WTC11 (cell line): ENCODE measurements at places on chromosomes 4 and X.

- no peak for DNase-seq
Measured at GRCh38 chr4:101540336-101540735, 193.0 kb upstream of the PPP3CA start.

GRCh38 chrX:81957318-81957717 lies 755.4 kb downstream of the SH3BGRL start:
- DNase-seq, result no peak

GRCh38 chr4:16670727-16671126 lies 227.7 kb downstream of the LDB2 start:
- no peak for DNase-seq

DNA sequence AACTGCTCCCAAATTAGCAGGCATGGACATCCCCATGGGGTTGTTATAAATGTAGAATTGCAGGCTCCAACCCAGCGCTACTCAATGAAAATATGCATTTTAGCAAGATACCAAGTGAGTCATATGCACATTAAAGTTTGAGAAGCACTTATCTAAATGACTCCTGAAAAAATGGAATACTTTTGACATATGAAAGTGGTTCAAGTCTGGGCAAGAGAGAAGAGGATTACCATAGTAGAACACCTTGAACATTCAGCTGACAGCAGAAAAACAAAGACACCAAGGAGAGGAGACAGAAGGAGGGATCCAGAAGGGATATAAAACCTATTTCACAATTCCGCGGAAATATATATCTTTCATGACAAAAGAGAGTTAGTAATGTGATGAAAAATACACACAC lies 63.2 kb upstream of the CT83 start:
- no peak for DNase-seq

- no peak for DNase-seq
Measured at GRCh38 chrX:31314921-31315320, 243.1 kb upstream of the FTHL17 start.

DNA sequence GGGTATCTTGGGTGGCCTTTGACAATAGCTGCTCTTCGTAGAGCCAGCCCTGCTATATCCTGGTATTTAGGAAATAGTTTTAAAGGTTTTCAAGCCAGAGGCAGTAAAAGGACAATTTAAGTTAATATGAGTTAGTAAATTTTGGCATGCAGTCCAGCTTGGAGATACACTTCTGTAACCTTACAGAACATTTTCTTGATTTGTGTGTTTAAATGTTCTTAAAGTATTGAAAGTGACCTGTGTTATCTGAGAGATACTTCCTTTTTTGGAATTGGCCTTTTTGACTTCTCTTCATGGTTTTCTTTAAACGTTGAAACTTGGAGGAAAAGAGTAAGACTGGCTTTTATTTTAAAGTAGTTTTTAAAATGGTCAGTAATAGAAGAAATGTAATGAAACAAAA lies 25.5 kb downstream of the PDLIM5 start:
- DNase-seq, result no peak

DNA sequence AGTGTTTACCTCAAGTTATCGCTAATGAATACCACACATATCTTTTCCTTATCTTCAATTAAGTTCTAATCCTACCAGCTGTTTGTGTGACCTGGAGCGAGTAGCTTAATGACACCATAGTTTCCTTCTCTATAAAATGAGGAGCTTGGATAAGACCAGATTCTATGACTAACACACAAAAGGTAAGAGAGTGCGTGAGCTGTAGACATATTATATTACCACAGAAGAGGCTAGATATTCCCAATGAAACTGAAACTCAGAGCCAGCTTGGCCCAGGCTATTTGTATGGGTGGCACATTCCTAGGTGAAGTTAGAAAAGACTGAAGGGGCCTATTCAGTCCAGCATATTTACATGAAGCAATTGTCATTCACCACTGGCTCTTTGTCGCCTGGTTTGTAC lies 30.2 kb downstream of the ASB5 start:
- DNase-seq, result no peak

DNA sequence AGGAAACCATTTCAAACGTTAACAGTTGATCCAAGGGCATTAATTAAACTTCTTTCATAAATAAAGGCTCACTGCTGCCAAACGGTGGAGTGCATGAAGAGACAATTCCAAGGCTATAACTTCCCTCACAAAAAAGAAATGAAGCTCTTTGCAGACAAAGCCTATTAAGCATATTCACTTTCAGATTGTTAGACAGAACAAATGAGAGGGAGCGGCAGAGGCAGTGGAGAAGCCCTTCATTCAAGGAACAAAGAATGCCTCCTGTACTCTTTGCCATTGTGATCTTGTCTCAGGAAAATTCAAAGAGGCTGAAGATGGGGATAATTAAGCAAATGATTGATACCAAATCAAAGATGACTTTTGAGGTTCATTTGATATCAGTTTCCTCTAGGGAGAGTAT lies 370.5 kb upstream of the FAT1 start:
- DNase-seq, result no peak

GRCh38 chr4:60133375-60133774 lies 1066.8 kb upstream of the ADGRL3 start:
- no peak for DNase-seq

- no peak for DNase-seq
Measured at GRCh38 chr4:5906191-5906590, 13.3 kb upstream of the CRMP1 start.

GRCh38 chr4:146155152-146155724 lies 20.3 kb upstream of the LSM6 start:
- no peak for DNase-seq

- DNase-seq, result no peak
Measured at GRCh38 chrX:153703036-153703370, 15.3 kb downstream of the SLC6A8 start.

DNA sequence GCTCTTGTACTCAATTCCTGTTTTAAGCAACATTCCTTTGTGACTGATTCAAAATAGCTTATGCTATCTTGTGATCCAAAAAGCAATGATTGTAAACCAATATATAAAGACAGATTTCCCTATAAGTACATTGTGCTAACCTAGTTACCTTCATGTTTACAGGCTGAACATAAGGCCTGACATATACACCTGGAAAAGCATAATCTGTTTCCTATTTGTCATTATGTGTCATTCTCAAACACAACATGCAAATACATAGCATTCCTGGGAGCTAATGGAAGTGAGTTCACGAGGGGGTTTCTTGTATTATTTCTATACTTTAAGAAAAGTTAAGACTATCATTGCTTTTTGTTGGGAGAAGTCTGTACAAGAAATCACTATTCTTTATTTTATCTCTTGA lies 638.1 kb upstream of the AGA start:
- no peak for DNase-seq

DNA sequence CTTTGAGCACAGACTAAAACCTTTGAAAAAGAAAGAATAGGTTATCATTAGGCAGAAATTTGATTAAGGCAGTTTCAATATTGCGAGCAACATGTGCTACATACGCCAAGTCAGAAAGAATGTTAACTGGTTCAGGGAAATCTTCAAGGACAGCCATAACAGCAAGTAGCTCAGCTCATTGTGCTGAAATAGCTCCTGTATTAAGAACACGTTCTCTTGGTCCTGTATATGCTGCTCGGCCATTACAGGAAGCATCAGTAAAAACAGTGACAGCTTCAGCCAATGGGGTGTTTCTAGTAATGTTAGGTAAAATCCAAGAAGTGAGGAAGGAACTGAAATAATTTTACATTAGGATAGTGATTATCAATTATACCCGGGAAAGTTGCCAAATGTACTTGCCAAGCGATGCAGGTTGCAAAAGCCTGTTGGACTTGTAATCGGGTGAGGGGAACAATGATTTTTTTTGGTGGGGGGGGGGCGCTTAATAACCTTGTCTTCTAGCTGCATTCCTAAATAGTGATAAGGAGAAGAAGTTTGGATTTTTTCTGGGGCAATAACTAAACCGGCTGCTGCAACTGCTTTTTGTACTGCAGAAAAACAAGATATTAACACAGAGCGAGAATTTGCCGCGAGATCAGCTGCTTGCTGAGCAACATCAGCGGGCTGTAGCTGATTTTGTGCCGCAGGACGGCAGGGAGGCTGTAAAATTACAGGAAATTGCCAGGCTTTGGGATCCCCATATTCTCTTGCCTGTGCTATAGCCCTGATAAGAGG lies 49.4 kb upstream of the RASSF6 start:
- no peak for DNase-seq

- no peak for DNase-seq
Measured at GRCh38 chrX:71067712-71068043, 456 bp downstream of the SNX12 start.

DNA sequence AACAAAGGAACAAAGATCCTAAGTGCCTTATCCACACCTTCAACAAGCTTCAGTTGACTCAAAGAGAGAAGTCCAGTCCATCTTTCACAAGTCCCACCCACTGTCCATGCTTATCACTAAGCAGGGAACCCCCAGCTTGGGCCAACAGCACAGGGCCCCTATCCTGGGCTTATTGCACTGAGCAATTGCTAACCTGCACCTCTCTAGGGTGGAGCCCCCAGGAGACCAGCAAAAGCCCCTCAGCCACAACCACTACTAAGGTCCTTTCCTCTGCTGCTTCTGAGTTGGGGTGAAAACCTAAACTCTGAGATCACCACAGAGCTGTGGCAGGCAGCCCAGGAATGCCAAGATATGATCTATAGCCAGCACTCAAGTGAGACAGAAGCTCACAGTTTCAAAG lies 96.7 kb upstream of the PBDC1 start:
- DNase-seq, result no peak
